Ovary (tissue), 10 donors: ENCODE measurements at places on chromosomes 16 and 17.

- no peak for DNase-seq
These were observed 26.7 kb downstream of the ABCC3 start for GRCh38 chr17:50661348-50661747.

- DNase-seq = no peak
These were observed 5.6 kb downstream of the CASKIN2 start for GRCh38 chr17:75509528-75510258.

- no peak for DNase-seq
These were observed 19.8 kb upstream of the PIK3R6 start for GRCh38 chr17:8887301-8887700.

GRCh38 chr16:87334651-87335624 is 17.7 kb upstream of the C16orf95 start:
- no peak for DNase-seq

- no peak for DNase-seq
These were observed 1372.6 kb downstream of the CDH11 start for GRCh38 chr16:63749276-63749675.
